ENCODE measurements at places on chromosomes 1 and 21. TPM values are rescaled to one million over a fixed set of nuclear protein-coding genes. Genes with fewer than 3 reads are reported as not detected.

- H3K4me3 ChIP-seq, result peak within 1 kb of the TSS; percentile 71
- no peaks in the 10 kb centered on the region for H3K36me3 ChIP-seq
- peak within 1 kb of the TSS; percentile 93 for H3K27ac ChIP-seq
- H3K27me3 ChIP-seq, result no peaks in the 10 kb centered on the region
- DNase-seq, result peak; percentile 91
- no peaks in the 10 kb centered on the region for H3K4me1 ChIP-seq
These were observed at the start of gene NAXE for GRCh38 chr1:156591432-156592157. NAXE (plus strand) TSS chr1:156591776; CDS start chr1:156591805, 29 bp downstream.

DNA sequence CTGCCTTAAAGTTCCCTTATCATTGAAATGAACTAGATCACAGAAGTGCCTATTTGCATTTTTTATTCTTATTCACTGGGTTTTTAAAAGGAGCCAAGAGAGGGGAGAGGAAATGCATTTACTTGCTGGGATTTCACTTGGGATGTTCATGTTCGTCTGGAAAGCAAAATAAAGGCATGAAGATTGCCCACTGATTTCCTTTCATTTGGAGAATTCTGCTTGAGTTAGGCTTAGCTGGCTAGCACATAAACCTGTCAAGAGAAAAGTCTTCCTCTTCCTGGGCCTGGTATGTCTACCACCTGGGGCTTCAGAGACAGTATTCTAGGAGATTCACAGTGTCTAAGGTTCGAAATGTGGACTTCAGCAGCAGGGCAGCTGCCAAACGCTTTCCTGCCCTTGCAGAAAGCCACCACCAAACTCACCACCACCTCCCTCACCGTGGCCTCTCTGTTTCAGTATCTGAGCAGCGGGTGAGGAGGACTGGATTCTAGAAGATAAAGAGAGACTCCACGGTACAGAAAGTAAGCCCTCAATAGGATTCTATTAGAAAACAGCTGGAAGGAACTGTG, 44.5 kb downstream of the HIVEP3 start:
- H3K4me1 ChIP-seq, result no peaks in the 10 kb centered on the region
- no peak overlapping the region for H3K27ac ChIP-seq
- no peak overlapping the region for H3K4me3 ChIP-seq
- no peaks in the 10 kb centered on the region for H3K36me3 ChIP-seq
- no peak for DNase-seq

DNA sequence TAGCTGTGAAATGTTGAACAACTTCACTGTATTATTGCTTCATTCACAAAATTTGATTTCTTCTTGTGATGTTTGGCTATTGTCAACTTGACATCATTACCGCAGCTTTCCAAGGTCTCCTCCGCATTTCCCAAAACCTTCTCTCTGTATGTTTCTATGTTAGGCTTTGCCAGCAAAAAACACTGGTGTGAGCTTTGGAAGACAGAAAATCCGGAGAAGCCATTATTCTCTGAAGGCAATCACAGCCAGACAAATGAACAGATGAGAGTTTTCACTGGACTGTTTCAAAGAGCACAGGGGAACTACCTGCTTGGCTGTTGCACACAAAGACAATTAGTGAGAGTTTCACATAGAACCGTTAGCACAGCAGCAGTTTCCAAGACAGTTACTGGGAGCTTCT, 609.6 kb downstream of the BRINP3 start:
- H3K27me3 ChIP-seq, result no peaks in the 10 kb centered on the region
- no peak overlapping the region for H3K27ac ChIP-seq
- H3K4me1 ChIP-seq, result no peaks in the 10 kb centered on the region
- no peak for DNase-seq

DNA sequence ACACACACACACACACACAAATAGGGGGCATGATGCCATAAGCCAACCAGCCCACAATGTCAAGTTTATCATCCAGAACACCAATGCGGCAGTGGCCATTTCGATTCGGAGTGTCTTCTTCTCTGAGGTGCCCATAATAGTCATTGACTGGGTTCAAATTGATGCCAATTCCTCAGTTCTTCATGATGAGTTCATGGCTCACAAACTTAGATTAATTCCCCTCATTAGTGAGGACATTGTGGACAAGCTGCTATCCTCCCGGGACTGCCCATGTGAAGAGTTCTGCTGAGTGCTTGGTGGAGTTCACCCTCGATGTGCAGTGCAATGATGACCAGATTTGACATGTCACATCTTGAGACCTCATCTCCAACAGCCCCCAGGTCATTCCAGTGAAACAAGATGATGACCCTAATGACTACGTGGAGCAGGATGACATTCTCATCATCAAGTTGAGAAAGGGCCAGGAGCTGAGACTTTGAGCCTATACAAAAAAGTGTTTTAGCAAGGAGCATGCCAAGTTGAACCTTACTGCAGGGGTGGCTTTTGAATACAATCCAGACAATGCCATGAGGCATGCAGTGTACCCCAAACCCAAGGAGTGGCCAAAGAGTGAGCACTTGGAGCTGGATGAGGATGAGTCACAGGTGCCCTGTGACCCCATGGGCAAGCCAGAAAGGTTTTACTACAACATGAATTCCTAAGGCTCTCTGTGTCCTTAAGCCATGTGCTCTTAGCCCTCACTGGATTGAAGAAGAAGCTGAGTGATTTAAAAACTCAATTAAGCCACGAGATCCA, 211.6 kb upstream of the SAMSN1 start:
- DNase-seq, result no peak
- no peak overlapping the region for H3K4me3 ChIP-seq
- no peaks in the 10 kb centered on the region for H3K27me3 ChIP-seq

DNA sequence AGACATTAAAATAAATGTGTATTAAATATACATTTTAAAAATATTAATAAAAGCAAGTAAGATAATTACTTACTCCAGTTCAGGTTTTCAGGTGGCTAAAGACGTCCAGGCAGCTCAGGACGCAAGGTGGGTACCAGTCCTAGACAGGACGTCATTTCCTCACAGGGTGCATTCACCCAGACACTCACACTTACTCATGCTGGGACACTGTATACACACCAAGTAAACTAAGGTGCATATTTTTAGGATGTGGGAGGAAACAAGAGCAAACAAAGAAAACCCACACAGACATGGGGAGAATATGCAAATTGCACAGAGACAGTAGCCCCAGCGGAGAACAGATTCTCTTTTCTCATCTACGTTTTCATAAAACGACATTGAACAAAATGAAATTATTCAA, 457.9 kb downstream of the BRINP3 start:
- no peaks in the 10 kb centered on the region for H3K36me3 ChIP-seq
- H3K27me3 ChIP-seq, result no peaks in the 10 kb centered on the region
- no peak for DNase-seq
- no peak overlapping the region for H3K4me3 ChIP-seq
- H3K27ac ChIP-seq, result no peak overlapping the region

The SPRR2E gene
- polyA plus RNA-seq, result not detected

- peaks cover 3% of the 10 kb centered on the region for H3K27me3 ChIP-seq
- H3K36me3 ChIP-seq, result no peaks in the 10 kb centered on the region
- H3K4me3 ChIP-seq, result no peak overlapping the region
- no peaks in the 10 kb centered on the region for H3K4me1 ChIP-seq
- no peak for DNase-seq
These were observed 34.1 kb downstream of the CDCP2 start for GRCh38 chr1:54118704-54119103.

- no peak for DNase-seq
- H3K27ac ChIP-seq, result no peak overlapping the region
- H3K36me3 ChIP-seq, result no peaks in the 10 kb centered on the region
- no peaks in the 10 kb centered on the region for H3K4me1 ChIP-seq
- H3K4me3 ChIP-seq, result no peak overlapping the region
- H3K27me3 ChIP-seq, result no peaks in the 10 kb centered on the region
These were observed 79.6 kb upstream of the SLFNL1 start for GRCh38 chr1:41101076-41101475.

All from small intestine (tissue), 16 donors.